ENCODE measurements at places on chromosomes 4 and X.

GRCh38 chr4:68864438-68865187 lies 48.8 kb downstream of the UGT2B10 start:
- DNase-seq, result no peak

DNA sequence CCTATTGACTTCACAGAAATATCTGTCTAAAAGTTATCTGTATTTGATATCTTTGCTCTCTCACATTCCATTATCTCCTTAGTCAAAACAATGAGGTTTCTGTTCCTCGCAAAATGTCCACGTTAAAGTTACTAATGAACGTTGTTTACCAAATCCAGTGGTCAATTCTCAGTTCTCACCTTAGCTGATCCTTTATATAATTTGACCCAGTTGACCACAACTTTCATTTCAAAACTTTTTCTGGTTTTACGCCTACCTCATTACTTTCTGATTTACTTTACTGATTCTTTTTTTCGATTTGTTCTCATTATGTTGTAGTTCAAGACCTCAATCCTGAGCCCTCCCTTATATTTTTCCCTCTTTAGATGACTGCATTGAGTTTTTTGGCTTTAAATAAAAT lies 186.6 kb downstream of the IL1RAPL1 start:
- no peak for DNase-seq

DNA sequence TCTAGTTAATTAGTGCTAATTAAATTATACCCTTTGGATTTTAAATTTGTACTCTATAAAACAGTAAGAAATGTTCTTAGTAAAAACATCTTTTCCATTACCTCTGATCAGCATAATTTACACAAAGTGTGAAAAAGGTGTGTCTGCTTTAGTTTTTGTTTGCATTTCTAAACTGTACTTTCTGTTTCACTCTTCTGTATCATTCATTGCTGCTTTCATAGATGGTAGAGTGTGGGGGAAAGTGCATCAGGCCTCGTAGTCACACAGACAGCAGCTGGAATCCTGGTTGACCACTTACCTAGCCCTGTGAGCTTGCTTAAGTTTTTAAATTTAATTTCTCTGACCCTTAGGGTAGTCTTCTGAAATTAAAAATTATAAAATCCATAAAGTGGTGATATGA lies 275.4 kb upstream of the PITX2 start:
- no peak for DNase-seq

DNA sequence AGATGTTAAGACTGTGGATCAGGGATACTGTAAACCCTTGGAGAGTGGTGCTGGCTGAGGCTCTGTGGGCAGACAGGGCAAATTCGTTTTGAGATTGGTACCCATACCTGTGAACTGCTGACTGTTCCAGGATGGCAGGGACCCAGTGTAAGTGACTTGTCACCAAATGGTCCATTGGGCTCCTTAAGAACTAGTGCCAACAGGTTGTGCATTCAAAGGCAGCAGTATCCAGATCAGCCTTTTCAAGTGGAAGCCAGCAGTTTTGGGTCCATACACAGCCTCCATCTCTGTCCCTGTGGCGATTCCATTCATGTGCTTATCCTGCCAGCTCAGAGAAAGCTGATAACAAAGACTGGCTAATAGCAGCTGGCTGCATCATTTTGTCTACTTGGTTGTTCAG lies 84.0 kb upstream of the SCOC start:
- DNase-seq, result no peak

DNA sequence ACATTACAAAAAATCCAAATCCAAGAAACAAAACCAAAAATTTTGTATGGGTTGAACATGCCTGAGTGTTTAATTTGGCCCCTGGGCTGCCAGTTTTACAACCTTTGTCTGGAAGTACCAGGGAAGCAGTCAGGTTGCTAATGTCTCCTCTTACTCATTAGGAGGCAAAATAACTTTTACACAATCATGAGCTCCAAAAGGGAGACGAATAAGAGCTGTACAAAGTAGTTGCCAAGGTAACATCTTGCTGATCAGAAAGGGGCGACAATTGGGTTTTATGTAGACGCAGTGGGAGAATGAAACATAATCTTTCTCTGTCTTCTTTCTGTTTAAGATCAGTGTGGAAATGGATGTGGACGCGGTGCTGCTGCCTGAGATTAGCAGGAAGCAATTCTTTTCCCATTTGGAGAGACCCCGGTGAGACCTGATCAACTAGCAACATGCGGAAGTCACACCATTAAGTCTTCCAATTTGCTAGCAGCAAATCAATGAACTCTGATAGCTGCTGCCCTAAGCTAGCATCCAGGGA lies 90.7 kb upstream of the IGFBP7 start:
- no peak for DNase-seq

GRCh38 chr4:112523008-112523721 lies 7.2 kb upstream of the NEUROG2 start:
- DNase-seq, result peak; percentile 57

DNA sequence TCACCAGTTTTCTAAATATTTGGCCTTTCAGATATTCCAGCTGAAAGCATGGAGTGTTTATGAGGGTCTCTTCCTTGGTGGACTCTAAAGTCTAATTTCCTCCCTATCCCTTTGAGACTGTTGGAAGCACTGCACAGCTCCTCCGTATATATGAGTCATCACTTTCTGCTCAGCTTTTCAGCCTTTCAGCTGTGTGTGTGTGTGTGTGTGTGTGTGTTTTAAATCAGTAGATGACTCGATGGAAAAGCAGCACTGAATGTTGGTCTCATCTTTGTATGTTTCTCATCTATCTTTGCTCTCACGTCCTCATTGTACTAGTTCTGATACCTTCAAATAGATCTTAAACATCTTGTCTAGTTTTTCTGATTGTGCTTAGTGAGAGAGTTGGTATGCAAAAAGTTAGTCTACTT lies 81.6 kb downstream of the ZFX start:
- DNase-seq, result no peak

DNA sequence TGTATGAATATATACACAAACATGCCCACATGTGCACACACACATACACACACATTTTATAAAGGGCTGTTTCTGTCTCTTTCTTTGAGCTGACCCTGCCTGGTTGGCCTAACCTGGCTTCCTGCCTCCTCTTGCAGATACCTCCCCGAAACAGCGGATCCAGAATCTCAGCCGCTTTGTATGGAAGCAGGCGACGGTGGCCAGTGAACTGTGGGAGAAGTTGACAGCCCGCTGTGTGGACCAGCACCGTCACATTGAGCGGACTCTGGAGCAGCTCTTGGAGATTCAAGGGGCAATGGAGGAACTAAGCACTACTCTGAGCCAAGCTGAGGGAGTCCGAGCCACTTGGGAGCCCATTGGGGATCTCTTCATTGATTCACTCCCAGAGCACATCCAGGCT lies 21.9 kb downstream of the DRP2 start:
- DNase-seq, result no peak

- DNase-seq, result no peak
Measured at GRCh38 chr4:156677131-156677531, 294.5 kb downstream of the PDGFC start.

DNA sequence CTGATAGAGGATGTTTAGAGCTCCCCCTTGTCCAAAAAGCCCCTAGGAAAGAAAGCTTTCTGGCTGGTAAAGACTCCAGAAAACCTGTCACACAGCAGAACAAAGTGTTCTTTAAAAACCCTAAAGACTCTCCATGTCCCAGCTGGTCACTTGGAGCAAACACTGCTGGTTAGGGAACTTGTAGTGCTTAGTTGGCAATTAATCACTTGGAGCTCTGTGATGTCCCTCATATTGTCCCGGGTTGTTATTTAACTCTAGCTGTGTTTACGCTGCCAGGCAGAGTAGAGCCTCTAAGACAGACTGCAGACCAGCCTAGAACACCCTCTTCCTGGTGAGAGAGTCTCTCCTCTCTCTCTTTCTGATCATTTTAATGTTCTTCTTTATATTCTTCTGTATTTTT lies 267.3 kb downstream of the BCOR start:
- no peak for DNase-seq

- no peak for DNase-seq
Measured at GRCh38 chrX:16666541-16666940, 16.6 kb downstream of the S100G start.

DNA sequence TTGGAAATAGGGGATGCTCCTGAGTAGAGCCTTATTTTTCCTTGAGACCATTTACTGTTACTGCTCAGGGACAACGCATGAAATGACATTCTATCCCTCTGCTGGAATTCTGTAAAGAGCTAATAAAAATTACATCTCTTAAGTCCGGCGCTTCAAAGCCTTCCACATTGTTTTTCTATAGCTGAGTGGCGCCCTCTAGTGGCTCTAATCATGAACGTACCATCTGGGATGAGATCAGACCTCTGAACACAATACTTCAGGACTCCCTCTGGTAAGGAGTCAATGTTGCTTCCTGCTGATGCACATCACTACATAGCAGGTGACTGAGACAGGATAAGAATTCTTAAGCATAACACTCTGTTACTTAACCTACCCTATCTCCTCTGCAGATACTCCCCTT lies 6.0 kb downstream of the HMGN5 start:
- peak; percentile 68 for DNase-seq

- no peak for DNase-seq
Measured at GRCh38 chr4:183885205-183885720, 19.8 kb upstream of the STOX2 start.

DNA sequence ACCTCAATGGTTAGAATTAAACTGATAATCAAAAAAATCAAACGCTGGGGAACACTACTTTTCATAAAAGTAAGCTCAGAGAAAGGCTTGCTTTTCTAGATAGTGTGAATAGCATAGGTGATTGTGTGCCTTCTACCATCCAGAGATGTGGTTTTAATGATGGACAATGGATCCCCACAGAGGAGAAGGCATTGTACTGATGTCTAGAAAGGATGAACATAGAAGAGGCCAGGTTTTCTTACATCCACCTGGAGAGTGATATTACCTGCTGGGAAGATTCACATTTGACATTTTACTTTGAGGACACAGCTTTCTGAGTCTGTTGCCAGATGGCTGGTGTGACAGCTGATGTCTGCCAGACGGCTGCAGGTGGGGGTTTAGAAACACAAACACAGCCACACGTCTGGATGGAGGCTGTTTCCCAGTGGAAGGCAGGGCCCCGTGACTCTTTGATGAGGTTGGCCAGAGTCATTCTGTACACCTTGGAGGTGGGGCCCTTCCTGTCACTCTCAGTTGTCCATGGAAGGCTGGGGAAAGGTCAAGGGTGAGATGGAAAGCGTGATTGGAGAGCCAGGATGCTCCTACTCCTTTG lies 114.4 kb downstream of the PSAPL1 start:
- DNase-seq, result no peak

DNA sequence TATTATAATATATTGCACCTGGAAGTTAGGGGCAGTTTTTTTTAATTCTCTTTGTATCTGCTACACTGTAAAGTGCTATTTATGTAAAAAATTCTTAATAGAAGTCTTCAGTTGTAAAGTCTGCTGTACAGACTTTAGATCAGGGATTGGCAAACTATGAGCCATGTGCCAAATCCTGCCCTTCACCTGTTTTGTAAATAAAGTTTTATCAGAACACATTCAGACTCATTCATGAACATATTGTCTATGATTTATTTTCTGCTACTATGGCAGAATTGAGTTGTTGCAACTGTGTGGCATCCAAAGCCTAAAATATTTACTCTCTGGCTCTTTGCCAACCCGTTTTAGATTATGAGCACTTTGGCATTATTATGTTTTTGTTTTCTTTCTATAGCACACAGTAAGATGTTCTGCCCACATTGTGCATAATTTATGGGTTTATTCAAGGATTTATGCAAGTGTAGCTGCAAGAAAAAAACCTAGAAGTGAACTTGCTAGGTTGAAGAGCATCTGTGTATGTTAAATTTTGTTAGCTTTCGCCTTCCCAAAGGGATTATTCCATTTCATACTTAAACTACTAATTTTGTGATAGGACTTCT lies 56.9 kb downstream of the CLCN3 start:
- no peak for DNase-seq

DNA sequence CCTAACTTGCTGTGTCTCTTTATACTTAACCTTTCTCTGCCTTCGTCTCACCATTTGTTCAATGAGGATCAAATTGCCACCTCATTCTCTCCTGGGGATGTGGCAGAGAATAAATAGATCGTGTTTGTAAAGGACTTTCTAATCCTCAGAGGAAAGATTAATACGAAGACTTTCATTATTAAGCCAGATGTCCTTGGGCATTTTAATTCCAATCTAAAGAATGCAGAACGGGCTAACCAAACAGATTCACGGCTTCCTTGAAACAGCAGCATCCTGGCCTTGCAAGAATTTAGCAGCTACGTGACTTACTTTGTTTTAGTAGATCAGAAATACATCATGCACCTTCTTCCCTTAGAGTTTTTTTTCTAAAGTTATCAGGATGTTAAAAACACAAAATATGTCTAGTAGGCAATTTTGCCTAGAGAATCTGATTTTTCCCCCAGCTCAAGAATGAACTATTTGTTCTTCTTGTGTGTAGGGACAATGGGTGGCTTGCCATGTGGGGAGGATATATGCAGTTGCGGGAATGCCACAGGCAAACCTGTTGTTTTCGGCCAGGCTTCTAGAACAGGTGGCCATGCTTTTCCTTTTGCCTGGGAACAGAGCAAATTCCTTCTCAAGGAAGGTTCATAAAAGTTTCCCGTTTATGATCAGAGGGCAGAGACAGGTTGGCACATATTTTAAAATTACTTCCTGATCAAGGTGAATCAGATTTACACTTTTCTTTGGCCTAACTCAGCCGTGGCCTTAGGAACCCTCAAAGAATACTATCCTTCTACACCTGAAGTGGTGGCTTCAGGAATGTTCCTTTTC lies 3.0 kb downstream of the MID1 start:
- DNase-seq, result no peak

- no peak for DNase-seq
Measured at GRCh38 chr4:7872264-7872771, 67.3 kb downstream of the AFAP1 start.

- no peak for DNase-seq
Measured at GRCh38 chrX:56788717-56789122, 59.7 kb downstream of the NBDY start.

GRCh38 chr4:85084371-85085094 lies 118.0 kb upstream of the WDFY3 start:
- peak; percentile 21 for DNase-seq

GRCh38 chr4:157934151-157934550 lies 238.7 kb downstream of the GASK1B start:
- DNase-seq, result no peak

DNA sequence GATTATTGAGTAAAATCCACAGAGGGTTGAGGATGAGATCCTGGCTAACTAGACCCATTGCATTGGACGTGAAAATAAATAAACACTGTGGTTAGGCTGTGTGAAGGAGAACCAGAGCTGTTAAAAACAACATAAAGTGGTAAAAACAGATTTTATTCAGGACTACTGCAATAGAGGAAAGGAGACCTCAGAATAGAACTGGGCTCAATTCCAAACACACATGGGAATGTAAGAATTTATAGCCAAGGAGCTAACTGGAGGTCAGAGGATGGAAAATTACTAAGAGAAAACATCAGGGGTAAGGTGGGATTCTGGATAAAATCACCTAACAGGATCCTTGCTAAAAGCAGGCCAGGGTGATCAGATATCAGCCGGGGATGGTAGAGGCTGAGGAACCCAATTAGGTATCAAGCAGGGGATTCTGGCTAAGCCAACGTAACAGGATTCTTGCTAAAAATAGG lies 112.4 kb downstream of the RNF150 start:
- DNase-seq, result no peak

Data from activated naive CD4-positive, alpha-beta T cell treated with anti-CD3 and anti-CD28 coated beads, Interleukin-2, amount 10 ng/mL, durations not matched to agents 7 days and 5 days (primary cell).